ENCODE measurements at places on chromosomes 4 and X. TPM values are rescaled to one million over a fixed set of nuclear protein-coding genes. Genes with fewer than 3 reads are reported as not detected.
A peak's percentile ranks its signal among the peaks of the same experiment; 100 is the strongest.

SPANXA2 gene
- total RNA-seq = not detected

ACE2 gene
- 2.6 TPM for total RNA-seq

- no peak for DNase-seq
Measured at GRCh38 chr4:2591189-2591588, 54.7 kb downstream of the FAM193A start.

DNA sequence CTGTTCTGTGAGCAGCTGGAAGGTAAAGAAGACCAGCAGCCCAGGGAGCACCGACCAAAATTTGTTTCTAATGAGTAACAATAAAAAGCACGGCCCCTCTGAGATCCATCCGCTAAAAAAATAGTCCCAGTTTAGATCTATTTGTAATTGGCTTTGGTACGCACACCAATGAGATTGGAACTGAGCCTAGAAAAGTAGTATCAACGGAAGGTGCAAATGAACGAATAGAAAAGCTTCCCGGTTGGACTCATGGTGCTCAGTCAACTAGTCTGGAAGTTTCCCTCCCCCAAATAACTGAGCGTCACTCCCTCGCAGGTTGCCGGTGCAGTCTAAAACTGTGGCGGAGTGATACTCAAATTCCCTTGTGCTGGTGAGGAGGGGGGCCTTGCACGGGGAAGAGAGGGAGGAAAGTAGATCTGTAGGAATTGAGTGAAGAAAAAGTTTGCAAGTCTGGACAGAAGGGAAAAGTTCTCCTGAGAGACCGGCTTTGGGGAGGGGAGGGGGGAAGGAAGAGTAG lies at the start of gene COL4A5:
TSS of gene COL4A5 (plus strand) at position 413 of the 517 bp plus-strand sequence. CDS start 288 bp downstream, outside the sequence.
- DNase-seq = peak; percentile 43

GRCh38 chr4:122152711-122153226 lies 638 bp downstream of the BLTP1 start:
- DNase-seq = peak; percentile 67

All from lower lobe of right lung (tissue), 2 donors.